Activated T-cell treated with anti-CD3 and anti-CD28 coated beads for 48 hours (primary cell): ENCODE measurements at places on chromosomes 7 and 10.

DNA sequence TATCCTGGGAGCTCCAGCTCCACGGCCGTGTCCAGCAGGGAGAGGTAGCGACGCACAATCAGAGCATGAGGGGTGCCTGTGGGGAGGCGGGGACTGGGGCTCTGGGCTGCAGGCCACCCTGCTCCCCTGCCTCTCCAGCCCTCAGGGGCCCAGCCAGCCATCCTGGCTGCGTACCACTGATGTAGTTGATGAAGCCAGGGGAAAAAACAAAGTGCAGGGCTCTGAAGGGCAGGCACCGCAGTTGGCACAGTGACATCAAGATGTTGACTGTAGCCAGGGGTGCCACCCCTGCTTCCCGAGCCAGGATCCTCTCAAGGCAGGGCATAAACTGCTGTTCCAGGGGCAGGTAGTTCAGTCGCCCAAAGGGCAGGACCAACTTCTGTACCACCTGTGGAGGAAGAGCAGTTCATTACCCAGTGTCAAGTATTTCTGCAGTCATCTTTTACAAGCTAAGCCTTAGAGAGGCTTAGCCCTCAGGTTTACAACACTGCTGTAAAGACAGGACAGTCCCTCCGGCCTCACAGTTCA, 2.8 kb downstream of the FASTK start:
- DNase-seq: no peak

- no peak for DNase-seq
Observed at GRCh38 chr7:116265881-116266280, 55.5 kb downstream of the TES start.

- no peak for DNase-seq
Observed at GRCh38 chr7:70807650-70808049, 324.3 kb upstream of the GALNT17 start.

DNA sequence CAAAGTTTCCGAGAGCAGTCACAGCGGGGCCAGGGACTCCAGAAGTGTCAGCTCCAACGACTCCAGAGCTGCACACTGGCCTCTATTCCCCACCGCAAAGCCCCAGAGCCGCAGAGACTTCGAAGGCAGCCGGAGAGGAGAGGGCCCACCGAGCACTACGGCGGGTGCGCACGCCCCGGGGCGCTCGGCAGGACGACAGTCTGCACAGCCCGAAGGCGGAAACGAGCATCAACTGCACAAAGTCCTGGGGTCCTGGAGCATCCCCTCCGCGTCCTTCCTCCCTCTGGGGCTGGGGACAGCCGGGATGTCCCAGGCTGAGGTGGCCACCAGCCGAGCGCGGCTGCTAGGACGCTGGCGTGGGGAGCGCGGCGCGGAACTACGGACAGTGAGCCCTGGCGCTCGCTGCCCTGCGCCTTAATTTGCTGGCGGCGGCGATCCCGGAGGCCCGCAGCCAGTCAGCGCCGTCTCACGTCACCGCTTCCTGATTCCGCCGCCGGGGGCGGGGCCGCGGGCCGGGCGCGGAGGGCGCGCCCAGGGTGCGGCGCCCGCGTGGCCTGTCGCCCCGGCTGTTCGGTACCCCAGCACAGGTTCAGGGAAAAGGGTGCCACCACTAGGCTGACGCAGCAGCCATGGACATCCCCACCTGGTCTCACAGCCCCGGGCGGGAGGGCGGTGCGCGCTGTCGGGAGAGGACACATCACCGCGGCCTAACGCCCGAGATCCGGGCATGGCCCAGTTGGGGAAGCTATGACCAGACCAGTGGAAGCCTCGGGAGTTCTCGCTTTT, at the start of gene TBX20:
TBX20 (minus strand) TSS at position 391 of the 786 bp plus-strand sequence. CDS start 480 bp downstream, outside the sequence.
- peak; percentile 49 for DNase-seq

- DNase-seq: no peak
Observed at GRCh38 chr10:130127364-130128061, 8.7 kb upstream of the GLRX3 start.

DNA sequence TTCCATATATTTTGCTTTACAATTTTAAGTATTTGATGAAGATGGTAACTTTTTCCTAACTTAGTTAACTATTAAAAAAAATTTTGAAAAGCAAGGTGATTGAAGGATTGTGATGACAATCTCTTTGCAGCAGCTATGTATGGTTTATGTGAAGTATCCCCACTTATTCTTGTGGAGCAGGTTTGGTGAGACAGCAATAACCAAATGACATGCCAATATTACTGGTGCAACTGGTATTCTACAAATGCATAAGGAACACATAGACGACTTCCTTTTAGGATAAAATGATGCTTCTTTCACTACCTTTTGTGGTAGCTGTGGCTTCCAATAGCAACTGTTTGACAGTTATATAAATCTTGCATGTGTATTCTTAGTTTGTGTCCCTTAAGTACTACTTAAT, 465.3 kb downstream of the PLXDC2 start:
- no peak for DNase-seq

- DNase-seq: no peak
Observed at GRCh38 chr7:106599343-106599698, 61.6 kb downstream of the CCDC71L start.

- DNase-seq: no peak
Observed at GRCh38 chr10:104109908-104110662, 11.9 kb upstream of the SFR1 start.

DNA sequence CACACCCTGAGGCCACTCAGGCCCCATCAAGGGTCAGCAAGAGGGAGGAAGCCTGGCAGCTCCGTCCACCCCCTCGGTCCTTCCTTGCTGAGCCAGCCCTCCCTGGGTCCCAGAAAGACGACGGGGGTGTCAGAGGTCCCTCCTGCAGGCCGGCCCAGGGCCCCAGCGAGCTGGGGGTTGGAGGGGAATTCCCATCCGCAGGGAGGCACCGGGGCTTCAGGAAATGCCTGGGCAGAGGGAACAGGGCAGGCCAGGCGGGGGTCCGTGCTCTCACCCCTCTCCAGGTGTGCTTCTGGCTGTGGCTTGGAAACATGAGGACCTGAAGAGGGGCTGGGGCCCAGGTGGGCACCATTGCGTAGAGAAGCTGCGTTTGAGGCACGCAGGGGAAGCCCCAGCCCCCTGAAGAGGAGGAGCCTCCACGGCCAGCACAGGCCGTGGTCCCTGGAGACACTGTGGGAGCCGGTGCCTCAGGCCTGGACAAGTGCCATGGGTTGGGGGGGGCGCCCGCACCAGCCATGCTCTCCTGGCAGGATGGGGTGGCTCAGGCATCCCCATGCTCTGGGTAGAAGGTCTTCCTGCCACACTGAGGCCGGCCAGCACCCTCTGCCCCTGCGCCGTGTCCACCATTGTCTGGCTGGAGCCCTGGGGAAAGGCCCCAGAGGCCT, 66.7 kb downstream of the PDGFA start:
- no peak for DNase-seq

- DNase-seq: no peak
Observed at GRCh38 chr10:121864168-121864567, 63.7 kb downstream of the ATE1 start.

DNA sequence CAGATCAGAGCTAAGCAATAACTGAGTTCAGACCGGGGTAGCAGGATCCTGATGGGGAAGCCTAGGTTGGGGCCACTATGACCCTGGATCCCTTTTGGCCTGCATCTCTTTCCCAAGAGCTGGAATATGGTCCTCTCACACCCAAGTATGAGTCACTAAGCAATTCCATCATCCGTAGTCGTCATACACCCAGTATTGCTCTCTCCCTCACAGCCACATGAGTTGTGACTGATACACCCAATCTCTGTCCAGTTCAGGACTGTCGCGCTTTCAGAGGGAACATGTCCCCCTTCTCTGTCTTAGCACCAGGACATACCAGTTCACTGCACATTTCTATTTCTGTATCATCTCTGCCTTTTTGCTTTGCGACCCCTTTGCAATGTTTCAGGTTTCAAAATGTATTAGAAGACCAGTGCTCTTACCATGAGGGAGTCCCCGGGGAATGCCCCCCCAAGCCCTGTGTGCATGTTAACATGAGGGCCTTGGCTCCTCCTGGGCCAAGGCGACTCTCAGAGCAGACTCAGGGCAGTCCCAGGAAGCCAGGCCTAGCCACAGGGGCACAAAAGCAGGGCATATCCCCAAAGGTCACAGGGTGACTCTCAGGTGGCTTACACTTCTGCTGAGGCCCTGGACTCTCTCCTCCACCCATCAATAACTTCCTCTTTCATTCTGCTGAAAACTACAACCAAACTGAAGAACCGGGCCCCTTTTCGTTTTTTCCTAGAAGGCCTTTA, 75.3 kb upstream of the SAMD8 start:
- no peak for DNase-seq

DNA sequence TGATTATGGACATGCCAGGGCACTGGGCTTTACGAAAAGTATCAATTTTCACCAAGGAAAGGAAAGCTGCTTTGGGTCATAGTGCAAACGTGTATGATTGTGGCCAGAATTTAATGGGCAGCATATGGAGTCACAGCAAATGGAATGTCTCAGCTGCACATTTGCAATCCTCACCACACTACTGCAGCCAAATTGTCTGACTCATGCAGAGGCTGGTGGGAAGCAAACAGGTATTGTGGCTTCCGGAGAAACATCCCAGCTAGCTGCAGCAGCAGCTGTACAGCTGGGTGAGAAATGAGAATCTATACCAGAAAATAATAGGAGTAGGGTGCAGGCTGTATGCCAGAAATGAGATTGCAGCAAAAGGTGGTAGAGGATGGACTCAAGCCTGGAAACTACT, 374.7 kb upstream of the VWC2 start:
- DNase-seq: no peak

- no peak for DNase-seq
Observed at GRCh38 chr10:124992462-124993344, 50.8 kb downstream of the ZRANB1 start.

- DNase-seq: no peak
Observed at GRCh38 chr10:92593619-92594588, 974 bp downstream of the KIF11 start.

DNA sequence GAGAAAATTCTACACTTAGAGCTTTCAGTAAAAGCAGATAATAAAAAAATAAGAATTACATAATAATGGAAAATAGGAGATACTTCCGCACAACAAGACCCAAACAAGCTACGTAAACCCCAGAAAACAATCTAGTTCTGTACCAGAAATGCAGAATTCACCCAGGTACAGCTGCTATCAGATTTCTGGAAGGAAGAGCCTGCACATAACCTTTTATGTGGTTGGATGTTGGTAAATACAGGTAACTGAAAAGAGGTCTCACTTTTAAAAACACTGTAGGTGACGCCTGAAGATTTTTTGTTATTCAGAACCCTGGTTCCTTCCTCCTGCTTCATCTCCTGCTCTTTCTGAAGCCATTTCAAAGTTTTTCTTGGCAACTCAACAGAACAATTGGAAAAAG, 29.9 kb downstream of the PANK1 start:
- DNase-seq: no peak

DNA sequence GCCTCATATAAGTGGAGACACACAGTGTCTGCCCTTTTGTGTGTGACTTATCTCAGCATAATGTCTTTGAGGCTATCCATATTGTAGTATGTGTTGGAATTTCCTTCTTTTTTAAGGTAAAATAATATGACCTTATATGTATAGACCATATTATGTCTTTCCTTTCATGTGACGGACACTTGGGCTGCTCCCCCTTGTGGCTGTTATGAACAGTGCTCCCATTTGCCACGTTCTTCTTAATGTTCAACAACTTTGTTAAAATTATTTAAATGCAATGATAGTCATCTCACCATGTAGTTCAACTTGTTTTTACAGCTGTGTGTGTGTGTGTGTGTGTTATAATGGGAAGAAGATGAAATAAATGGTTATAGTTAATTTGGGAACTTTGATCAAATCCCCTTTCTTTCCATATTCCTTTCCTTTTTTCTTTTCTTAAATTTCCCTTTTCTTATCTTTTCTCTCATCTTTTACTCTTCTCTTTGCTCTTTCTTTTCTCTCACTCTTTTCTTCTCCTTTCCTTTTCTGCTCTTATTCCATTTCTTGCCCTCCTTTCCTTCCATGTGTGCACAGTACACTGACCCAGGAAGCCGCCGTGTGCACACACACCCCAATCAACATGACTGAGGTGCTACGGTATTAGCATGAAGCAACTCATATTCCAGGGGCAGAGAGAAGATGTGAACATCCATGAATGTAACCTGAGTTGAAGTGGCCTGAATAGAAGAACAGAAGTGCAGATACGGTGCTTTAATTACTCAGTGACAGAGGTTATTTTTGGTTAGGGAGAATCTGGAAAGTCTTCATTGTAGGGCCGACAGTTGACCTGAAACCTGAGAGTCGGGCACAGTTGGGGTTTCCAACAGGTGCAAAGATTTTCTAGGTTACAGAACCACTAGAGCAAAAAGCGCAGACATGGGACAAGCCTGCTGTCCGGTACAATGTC, 596.6 kb downstream of the SDK1 start:
- peak; percentile 8 for DNase-seq

DNA sequence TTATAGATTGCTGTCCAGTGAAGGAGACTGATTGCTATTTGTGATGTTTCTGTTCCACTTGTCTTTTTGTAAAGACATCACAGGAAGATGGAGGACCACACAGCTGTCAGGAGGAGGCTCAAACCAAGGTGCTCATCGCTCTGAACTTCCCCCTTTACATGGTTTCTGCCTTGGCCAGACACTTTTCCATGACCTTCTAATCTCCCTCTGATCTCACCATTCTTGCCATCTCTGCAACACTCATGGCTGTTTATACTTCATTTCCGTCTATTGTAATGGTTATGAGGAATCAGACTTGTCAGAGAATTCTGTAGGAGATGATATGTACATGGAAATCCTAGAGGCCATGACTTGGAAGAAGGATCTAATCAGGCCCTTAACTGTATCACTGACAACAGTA, 1.7 kb upstream of the TAS2R5 start:
- no peak for DNase-seq

DNA sequence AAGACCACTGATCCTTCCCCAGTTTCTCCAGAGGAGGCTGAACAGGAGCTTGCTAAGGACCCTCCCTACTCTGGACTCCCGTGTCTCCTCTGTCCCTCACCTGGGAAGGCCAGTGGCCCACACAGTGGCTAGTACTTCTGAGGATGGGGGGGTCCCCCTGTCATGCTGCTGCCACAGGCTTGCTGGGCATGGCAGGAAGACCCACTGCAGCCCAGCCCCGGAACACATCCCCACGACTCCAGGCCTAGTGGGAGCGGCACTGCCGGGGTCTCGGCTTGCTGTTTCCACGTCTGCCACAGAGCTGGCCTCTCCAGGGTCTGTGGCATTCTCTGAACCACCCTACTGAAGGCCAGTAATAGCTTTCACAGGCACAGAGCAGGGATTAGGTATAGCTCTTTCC, 25.9 kb upstream of the NPFFR1 start:
- no peak for DNase-seq

DNA sequence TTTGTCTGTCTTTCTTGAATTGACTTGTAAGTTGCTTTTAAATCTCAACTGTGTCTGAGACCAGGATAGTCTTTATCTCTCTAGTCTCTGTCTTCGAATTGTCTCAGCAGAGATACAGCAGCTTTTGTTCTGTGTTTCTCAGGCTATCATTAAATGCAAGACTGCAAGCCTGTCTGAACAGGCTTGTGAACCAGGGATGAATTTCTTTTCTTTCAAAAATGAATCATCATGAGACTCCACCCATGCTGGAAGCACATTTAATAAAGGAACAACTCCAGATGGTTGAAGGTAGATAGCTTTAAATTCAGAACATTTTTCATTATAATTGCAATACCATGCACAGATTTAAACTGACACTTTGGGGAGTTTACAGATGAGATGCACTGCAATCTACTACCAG, 155.9 kb downstream of the SEC23IP start:
- DNase-seq: no peak

- DNase-seq: no peak
Observed at GRCh38 chr7:78765943-78766729, 687.3 kb downstream of the MAGI2 start.

GRCh38 chr10:72126184-72126871, 38.0 kb upstream of the SPOCK2 start:
- DNase-seq: no peak
